Fibroblast of villous mesenchyme (primary cell): ENCODE measurements at places on chromosomes 4 and X. TPM values are rescaled to one million over a fixed set of nuclear protein-coding genes. Genes with fewer than 3 reads are reported as not detected.
A peak's percentile ranks its signal among the peaks of the same experiment; 100 is the strongest.

- DNase-seq, result peak; percentile 73
These were observed 80.3 kb upstream of the LSM6 start for GRCh38 chr4:146095091-146095690.

Gene GLRB
- total RNA-seq, result 6.8 and 16.4 TPM in 2 replicates

DNA sequence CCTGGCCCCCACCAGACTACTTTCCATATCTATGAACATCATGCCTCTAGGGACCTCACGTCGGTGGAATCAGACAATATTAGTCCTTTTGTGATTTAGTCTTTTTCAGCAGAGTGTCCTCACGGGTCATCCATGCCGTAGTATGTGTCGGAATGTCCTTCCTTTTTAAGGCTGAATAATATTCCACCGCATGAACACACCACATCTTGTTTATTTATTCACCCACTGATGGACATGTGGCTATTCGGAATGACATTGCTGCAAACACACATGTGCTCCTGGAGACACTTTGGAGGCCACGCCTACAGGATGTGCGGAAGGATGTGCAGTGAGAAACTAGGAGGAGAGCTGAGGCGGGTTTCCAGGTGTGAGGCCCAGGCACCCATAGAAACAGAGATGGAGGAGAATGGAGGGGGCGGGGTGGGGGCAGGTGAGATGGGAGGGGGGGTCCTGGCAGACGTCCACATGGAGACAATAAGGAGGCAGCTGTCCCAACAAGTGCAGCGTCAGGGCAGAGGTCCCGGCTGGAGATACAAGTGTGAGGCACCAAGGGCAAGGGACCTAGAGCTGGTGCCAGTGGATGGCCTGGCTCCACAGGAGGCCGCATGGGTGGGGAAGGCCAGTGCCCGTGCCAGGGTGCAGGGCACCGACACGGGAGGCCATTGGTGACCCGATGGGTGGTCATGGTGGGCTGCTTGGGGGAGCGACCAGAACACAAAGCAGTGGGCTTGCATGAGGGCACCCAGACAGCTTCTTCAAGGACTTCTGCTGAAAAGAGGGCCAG, 20.7 kb downstream of the ZFYVE28 start:
- no peak for DNase-seq

- DNase-seq, result no peak
These were observed 23.5 kb downstream of the GAB3 start for GRCh38 chrX:154727418-154727817.

Gene GRPR
- total RNA-seq, result 0.32 and 0.43 TPM in 2 replicates

DNA sequence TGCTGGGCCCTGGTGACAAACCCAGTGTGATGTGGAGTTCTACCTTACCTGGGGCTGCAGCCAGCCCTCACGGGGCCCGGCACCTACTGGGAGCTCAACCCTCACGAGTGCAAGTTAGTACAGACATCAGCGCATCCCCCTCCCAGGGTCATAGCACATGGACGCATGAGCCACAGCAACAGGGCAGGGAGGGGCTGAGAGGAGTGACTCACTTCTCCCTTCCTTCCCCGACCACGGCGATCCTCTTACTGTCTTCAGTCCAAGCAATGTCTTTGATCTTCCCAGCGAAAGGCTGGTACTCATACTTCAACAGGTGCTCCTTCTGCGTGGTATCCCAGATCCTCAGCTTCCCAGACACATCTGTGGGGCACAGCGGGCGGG, 17.8 kb downstream of the WDR1 start:
- peak; percentile 51 for DNase-seq

DNA sequence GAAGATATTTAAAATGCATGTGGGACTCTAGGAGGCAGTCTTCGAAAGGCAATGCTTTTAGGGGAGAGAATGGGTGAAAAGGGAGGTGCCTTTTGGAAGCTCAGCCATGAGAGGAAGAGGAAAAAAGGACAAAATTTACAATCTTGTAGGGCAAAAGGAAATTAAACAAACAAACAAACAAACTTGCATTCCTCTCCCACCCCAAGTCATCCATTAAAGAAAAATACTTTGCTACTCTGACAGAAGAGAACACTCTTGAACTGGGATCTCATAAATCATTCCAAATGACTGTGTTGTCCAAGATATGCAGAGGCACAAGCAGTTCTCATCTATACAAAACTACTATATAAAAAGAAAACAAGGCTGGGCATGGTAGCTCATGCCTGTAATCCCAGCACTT, 46.7 kb downstream of the HELQ start:
- peak; percentile 16 for DNase-seq

DNA sequence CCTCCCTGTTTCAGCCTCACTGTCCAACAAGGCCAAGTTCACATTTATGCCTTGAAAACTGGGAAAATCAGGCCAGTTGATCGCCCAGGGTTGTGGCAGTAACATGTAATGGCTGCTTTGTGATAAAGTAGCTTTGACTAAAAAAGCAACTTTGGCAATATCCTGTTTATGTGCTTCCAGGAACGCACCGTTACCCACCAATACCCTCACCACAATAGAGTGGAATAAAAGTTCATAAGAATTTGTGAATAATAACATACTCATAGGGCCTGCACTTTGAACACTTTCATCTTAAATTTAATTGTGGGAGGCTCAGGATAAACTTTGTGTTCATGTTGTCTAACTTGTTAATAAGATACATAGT, 80.7 kb upstream of the MAML3 start:
- no peak for DNase-seq

Gene PDE6B
- under 0.01 TPM in 1 of 2 replicates, not detected in the other for total RNA-seq

Gene KLKB1
- not detected in 2 replicates for total RNA-seq

GRCh38 chrX:23820235-23820782, 37.3 kb downstream of the SAT1 start:
- peak; percentile 28 for DNase-seq

DNA sequence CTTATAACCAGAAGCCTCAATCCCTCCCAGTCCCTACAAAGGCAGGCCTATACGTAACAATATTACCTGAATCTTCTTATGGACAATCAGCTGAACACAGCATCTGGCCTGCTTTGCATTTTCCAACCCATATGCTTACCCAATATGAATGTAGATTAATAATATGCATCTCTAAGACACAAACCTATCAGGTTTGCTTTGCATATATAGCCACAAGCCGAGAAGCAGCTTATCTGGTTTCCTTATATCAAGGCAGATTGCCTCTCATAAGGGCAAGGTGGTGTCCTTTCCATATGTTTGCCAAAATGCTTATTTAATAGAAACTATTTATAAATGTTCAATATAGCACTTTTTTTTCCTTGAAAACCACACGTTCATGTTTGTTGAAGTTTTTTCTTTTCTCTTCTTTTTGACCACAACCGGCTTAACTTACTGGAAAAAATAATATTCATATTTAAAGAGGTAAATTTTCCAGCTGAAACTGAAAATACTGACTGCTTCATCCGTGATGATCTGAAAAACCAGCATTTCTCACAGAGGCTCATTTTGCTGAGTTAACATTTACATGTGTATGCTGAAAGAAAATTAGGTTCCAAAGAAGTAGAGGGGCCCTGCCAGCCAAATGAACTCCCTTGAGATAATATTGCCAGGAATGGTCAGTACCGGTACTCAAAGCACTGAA, 3.8 kb downstream of the IL21 start:
- no peak for DNase-seq

Gene CHRDL1
- under 0.01 TPM in 2 replicates for total RNA-seq

- DNase-seq, result peak; percentile 5
These were observed 73.3 kb downstream of the MTMR1 start for GRCh38 chrX:150766351-150767044.

GRCh38 chr4:124955476-124955875, 242.9 kb upstream of the ANKRD50 start:
- DNase-seq, result no peak

GRCh38 chrX:13126775-13127174, 82.4 kb upstream of the FAM9C start:
- no peak for DNase-seq

Gene NEUROG2
- total RNA-seq, result not detected in 2 replicates

- DNase-seq, result no peak
These were observed 215.6 kb upstream of the FAT1 start for GRCh38 chr4:186939226-186939625.

Gene RHOXF2B
- total RNA-seq, result not detected in 2 replicates

GRCh38 chr4:40562681-40563080, 67.0 kb downstream of the RBM47 start:
- no peak for DNase-seq

Gene ZNF157
- under 0.01 TPM in 2 replicates for total RNA-seq

Gene SPANXC
- total RNA-seq, result not detected in 2 replicates
